Spleen (tissue), 13 donors: ENCODE measurements at places on chromosomes 2 and 18.

GRCh38 chr2:234564699-234565098, 67.8 kb upstream of the ARL4C start:
- DNase-seq = no peak

DNA sequence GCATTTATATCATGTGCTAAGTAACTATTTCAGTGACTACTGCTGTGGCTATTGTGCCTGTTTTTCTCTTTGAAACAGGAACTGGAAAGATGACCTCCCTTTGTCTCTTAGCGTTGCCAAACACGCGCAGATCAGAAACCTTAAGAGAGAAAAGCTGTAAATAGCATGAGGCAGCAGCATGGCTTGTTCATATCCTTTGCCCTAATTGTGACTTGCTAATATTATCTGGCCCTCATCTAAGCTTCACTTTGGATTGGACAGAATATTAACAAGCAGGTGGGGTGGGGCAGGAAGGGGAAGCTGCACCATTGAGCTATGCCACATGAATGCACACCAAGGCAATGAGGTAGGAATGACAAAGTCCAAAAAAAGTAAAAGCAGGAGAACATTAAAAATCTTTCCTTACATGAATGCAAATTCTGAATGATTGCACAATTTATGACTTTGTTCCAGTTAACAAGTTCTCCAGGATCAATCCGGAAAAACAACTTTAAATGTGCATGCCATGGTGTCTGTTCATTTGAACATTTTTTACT, 128.4 kb downstream of the IRS1 start:
- DNase-seq = no peak

DNA sequence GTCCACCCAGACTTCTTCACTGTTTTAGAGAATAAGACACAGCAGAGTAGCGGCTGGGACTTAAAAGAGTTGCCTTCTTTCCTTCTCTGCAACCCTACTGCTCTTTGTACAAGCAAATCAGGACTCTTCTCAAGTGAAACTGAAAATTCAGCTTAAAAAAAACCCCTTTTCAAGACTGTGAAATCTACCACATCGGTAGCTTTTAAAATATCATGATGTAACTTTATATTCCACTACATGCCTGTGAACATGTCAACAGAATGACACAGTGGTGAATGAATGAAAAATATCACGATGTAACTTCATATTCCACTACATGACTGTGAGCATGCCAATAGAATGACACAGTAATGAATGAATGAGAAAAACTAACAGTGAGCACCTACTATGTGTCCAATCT, 53.4 kb downstream of the TCF4 start:
- no peak for DNase-seq

GRCh38 chr2:203195331-203196036, 43.3 kb upstream of the CYP20A1 start:
- no peak for DNase-seq

DNA sequence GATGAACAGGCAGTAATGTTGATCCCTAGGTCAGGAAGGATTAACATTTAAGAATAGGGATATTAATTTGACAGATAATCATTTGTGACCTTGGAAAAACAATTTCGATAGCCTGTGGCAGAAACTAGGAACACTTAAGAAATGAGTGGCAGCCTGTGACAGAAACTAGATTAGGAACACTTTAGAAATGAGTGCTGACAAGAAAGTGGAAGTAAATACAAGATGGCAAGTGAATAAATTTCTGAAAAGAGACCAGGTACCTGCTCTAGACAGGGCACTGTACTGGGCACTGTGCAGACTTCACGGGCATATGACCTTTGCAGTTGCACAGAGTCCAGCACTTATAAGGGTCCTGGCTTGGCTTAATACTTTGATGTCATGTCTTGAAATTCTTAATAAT, 5.5 kb upstream of the HNRNPA3 start:
- DNase-seq = no peak

- DNase-seq = no peak
These were observed 47.3 kb downstream of the QPCT start for GRCh38 chr2:37391711-37392110.

DNA sequence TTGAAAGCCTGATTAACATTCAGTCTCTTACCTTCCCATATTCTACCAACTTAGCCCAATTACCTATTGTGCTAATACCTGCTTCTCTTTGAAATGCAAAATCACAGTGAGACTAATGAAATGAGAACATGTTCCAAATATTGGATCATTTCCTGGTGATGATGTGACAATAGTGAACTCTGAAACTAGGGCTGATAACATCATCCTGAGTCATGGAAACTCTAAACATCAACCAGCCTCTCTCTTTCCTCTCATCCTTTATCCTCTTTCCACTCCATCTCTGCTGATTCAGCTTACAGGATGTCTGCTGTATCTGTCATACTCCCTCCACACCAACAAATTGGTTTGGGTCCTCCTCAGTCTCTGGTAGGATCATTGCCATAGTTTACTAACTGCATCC, 98.8 kb upstream of the NCKAP5 start:
- no peak for DNase-seq

GRCh38 chr2:35168351-35168750, 1187.2 kb upstream of the CRIM1 start:
- DNase-seq = no peak

- no peak for DNase-seq
These were observed 178.8 kb downstream of the TTC32 start for GRCh38 chr2:19723021-19723420.

GRCh38 chr18:48813321-48813720, 137.4 kb downstream of the SMAD7 start:
- DNase-seq = no peak
